ENCODE measurements at places on chromosomes 7 and 10.

GRCh38 chr7:116663744-116664143 is 8.3 kb upstream of the MET start:
- DNase-seq = no peak

GRCh38 chr10:48305905-48306264 is 592 bp upstream of the MAPK8 start:
- DNase-seq = no peak

- no peak for DNase-seq
Measured at GRCh38 chr7:117476557-117477215, 3.1 kb upstream of the CFTR start.

GRCh38 chr7:44063894-44064651 is 1.3 kb downstream of the PGAM2 start:
- DNase-seq = no peak

DNA sequence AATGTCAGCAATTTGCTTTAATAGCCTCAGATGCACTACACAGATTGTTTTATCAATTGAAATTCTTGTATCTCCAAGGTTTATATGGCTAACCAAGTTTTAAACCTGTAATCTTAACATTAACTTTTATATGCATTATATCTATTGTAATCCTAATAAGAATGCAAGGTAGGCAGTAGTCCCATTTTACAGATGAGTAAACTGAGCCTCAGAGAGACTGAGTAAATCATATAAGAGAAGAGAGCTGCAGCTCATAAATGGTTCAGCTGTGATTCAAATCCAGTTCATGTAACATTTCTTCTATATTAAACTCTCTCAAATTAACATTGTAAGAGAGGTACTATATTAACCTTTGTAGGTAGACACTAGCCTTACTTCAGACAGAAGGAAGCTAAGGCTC is 44.0 kb downstream of the MALSU1 start:
- DNase-seq = no peak

- no peak for DNase-seq
Measured at GRCh38 chr10:60572511-60573194, 183.0 kb upstream of the ANK3 start.

GRCh38 chr7:102273749-102274712 is 12.6 kb upstream of the SH2B2 start:
- no peak for DNase-seq

DNA sequence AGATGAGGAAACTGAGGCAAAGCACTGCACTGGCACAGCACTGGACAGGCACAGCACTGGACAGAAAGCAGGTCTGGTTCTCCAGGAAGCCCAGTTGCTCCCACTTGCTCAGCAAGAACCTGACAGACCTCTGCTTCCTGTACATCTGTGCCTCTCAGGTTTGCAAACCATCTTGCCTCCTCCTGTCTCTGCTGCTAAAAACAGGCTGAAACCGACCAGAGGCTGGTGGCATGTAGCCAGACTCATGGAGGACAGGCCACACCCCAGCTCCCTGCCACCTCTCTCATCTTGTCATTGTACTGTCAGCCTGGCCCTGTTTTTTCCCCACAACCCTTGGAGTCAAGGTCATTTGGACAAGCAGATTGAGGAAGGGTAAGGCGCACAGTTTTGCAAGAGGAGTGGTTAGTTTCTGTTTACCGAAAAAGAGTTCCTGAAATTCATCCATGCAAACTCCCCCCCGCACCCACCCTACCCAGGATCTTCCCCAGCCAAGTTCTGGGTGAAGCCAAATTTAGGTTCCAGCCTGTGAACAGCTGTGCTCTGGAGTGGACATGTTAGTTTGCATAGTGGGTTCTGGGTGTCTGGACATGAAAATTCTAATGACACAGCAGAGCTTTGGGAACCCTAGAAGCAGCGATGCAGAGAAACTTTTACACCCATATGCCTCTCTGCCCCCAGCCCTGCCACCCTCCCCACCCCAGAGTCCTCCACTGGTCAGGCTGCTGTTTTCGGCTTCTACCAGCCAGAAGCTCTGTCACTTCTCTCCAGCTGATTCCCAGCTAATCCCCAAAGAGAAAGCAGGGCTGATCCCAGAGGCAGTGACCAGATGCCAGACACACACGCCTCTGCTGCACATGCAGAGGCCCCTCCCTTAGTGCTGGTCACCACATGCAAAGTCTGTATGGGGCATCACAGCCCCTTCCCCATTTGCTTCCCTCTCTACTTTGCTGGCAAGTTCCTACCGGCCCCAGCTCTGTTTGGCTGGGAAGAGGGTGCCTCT is 8.5 kb upstream of the C10orf105 start:
- no peak for DNase-seq

All from stimulated activated CD8-positive, alpha-beta memory T cell treated with anti-CD3 and anti-CD28 coated beads, Interleukin-15, amount 100 ng/mL, for 4 hours (primary cell).